ENCODE measurements at places on chromosomes 2 and 18.

DNA sequence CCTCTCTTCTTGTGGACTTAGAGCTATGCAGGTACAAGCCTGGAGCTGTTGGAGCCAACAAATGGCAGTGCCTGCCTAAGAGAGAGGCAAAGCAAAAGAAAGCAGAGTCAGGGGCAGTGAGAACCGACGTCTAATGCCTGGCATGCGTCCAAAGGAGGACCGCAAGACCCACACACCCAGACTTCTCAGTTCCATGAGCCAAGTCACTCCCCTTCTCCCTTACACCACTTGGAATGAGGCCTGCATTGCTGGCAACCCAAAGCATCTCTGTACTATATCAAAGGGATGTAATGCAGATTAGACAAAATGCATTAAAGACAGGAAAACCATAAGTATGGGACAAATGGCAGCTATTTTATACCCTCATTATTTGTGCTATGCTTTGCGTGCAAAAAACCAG is 49.9 kb upstream of the RNU4ATAC start:
- DNase-seq: no peak

DNA sequence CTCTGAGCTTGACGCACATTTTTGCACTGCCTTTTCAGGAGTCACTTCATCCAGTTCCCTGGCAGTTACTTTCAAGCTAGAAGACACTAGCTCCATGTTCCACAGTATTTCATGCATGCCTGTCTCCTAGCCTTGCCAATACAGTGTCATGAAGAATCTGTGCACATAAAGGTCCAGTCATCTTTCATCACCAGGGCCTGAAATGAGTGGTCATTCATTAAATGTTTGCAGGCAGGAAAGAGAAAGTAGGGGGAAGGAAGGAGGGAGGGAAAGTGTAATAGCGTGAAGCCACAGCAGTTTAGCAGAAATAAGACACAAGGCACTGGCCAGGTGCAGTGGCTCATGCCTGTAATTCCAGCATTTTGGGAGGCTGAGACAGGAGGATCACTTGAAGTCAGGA is 92.4 kb upstream of the COPS8 start:
- DNase-seq: no peak

DNA sequence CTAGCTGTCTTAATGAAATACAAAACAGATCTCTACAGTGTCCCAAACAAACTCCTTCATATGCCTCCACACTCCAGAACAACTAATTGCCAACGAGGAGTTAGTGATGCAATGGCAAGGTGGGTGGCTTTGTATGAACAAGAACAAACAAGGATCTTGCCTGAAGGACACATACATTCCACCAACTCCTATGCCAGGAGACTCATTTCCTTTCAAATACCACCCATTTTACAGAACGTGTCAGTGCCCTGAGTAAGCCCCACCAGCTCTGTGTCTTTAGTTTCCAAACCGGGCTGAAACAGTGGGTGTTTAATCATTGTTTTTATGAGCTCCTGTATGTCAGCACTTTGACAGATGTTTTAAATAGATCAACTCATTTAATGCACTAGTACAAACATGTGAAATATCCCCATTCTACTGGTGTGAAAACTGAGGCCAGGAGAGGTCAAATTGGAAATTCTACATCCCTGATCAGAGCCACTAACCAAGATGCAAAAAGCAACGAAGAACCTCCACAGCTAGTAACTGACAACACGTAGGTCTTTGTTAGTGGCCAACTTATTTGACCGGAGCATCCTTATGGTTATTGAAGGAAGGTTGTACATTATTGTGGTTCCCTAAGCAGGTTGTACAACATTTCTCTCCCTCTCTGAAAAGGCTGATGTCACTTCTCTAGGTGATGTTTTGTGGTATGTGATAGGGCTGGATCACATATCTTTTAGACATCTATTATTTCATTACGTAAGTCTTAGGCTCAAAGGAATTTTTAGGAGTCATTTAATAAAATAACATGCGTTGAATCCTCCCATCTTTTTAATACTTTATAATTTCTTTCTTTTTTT is 534.9 kb upstream of the TNP1 start:
- DNase-seq: no peak

DNA sequence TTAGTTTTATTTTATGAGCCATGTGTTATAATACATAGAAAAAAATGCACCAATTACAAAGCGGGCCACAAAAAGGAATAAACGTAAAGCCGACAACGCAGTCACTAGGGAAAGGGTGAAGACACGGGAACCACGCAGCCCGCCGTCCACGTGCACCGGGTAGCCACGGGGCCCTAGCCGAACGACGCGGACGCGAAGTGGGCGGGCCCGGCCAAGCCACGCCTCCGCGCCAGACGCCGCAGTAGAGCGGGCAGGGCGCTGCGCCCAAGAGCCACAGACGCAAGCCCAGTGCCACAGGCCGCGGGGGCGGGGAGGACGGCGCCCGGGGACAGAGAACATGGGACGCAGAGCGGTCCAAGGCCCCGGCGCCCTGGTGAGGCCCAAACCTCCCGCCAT is at the start of gene DUSP28:
Gene DUSP28, plus strand, starts transcription at position 274 of the 396 bp plus-strand sequence. CDS start 328 bp downstream, outside the sequence.
- DNase-seq: peak; percentile 76

DNA sequence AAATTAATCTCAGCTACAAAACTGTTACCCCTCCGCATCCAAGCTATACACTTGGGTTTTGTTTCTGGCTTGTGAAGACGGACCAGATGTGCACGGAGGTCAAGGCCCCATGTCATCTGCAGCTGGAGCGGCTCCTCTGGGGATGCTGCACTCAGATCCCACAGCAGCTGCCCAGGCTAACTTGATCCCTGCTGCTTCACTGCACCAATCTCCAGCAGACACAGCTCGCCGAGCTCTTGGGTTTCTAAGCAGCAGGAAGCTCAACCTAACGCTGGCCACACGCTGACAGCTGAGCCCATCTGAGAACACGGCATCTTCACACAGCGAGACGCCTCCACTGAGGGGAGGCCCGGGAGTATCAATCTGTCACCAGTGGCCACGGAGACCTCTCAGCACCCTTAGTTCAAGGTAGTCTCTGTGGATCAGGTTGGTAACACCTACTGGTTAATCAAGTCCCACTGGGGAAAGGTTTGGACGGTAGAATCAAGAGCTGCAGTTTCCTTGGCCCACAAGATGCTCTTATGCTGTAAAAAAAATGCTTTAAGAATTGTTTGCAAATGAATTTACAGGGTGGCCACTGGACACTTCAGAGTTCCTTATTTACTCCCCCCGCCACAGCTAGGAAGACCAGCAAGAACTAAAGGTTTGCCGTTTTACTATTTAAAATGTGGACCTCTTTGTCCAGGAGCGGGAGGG is 67.5 kb downstream of the EMILIN2 start:
- no peak for DNase-seq

DNA sequence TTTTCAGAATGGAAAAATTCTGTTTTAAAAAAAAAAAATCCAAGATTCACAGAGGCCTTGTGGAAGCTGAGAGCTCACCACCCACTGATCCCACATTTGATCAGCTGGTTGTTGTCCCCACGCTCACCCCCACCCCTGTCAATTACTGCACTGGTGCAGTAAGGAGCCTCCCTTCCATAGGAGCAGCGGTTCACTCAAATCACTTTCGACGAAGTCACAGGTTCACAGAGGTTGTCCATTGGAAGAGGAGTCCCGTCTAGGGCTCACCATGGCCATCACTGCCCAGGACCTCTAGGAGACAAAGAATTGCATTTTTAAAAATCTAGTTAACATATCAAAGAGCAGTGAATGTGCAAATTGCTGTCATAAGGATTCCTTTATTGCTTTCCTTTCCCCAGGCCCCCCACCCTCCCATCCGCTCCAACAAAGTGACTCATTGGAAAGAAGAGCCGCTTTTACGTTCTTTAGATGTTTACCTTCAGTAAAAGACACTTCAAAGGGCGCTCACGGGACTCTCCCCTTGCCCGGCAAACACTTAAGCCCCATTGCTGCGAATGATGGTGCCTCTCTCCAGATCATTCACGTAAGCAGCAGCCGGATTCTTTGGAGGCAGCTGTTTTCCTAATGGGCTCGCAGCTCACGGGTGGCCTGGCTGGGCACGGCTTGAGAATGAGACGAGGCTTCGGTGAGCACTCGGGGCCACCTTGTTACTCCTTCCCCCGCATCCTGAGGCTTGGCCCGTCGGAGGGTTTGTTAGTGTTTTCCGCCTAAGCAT is 165.5 kb upstream of the SALL3 start:
- DNase-seq: no peak

DNA sequence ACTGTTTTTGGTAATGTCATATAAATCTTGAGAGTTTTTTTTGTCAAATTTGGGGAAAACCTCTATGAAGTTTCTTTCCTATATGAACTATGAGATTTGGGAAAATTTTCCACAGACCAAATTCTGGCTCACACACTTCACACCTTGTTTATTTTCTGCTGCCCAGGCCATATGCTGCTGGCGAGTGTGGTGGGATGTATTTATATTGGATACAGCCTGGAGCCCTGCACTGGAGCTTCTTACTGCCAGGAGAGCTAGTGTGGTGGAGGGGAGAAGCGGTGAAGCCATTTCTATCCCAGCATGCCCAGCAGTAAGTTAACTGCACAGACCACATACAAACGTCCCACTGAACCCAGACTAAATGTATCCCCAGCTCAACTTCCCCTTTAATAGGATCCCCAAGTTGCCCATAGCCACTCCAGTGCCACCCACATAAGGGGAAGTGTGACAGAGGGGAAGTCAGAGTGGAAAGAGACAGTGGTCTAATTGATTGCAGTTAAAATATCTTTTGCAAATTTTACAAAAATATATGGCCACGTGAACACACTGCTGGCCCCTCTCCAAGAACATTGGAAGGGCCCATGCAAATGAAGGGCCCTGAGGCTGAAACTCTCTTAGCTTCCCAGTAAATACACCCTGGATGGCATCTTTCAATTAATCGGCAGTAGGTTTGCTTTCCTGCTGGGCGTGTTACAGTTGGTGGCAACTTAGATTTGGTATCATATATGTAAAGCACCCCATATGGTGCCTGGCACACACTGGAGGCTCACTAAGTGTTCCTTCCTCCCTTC is 146.6 kb upstream of the ITGA6 start:
- DNase-seq: no peak

- DNase-seq: no peak
Measured at GRCh38 chr18:79479761-79480161, 84.0 kb downstream of the NFATC1 start.

- no peak for DNase-seq
Measured at GRCh38 chr2:18614041-18614440, 24.7 kb upstream of the NT5C1B start.

DNA sequence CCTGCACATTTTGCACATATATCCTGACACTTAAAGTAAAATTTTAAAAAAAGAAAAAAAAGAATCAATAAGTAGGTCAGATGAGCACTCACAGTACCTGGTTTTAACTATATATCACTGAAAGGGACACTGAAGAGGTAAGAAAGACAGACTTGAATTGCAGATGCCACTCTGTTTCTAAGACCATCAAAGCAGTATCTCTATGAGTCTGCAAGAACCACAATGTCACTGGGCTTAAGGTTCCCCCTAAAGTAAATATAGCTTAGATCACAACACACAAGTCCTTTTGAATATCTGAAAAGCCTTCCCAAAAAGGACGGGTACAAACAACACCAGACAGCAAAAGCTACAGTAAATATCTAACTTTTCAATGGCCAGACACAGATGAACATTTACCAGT is 57.6 kb downstream of the CYTIP start:
- no peak for DNase-seq

GRCh38 chr18:79504034-79504433 is 108.3 kb downstream of the NFATC1 start:
- no peak for DNase-seq

DNA sequence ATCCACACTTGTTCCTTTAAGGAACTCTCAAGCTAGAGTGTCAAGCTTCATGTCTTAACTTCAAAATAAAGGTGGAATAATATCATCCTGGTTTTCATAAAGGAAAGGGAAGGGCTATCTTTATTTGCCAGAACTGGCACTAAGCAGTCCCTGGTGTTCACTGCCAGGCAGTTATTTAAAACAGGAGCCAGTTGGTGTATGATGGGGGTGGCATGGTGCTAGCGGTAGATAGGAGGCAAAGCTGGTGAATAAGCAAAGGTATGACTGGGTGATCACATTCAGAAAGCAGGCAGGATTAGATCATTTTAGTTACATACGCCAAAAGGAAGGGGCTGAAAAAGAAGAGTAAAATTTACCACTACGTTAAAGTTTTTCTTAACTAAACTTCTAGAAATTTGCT is 776.3 kb downstream of the BCL11A start:
- no peak for DNase-seq

GRCh38 chr2:217713395-217714286 is 289.2 kb downstream of the TNS1 start:
- DNase-seq: peak; percentile 32

DNA sequence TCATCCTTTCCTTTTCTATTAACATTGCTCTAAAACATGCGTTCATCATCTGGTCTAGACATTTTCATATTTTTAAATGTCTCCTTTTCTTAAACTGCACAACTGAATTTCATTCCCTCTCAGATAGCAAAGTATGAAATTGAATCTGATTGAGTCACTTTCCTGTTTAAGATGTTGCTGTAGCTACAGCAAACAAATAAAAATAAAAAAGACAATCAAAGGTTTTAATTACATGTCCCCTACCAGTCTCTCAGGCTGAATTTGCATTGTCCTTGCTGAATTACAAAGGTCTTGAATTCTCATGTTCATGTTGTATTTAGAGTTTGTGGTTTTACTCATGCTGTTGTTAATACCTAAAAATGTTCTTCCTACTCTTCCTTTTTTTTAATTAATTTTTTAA is 537.9 kb upstream of the LRATD1 start:
- no peak for DNase-seq

DNA sequence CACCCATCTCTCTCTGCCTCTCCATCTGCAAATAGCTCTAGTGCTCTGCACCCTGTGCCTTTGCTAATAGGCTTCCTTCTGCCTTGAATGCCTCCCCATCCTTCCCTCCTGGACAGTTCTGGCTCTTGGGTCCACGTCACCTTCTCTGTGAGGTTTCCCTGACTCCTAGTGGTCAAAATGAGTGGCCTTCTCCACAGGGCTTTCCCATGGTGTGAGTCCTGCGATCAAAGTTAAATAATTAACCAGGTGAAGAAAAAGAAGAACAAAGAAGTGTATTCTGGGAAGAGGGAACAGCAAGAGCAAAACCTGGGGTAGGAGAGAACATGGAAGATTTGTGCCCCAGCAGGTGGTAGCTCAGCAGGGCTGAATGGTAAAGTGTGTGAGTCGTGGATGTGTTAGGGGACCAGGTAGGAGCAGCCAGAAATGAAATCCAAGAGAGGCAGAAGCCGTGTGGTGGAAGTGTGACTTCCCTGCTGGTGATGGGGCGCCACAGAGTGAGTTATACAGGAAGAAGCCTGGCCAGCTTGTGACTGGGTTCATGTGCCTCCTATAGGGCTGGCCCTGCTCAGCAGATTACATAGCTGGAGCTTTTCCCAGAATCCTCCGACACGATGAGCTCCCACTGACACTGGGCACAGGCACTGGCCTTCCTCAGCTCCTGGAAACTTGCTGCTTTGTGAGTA is 93.8 kb upstream of the LDAH start:
- DNase-seq: no peak

GRCh38 chr2:15800495-15801329 is 139.6 kb upstream of the MYCN start:
- no peak for DNase-seq

DNA sequence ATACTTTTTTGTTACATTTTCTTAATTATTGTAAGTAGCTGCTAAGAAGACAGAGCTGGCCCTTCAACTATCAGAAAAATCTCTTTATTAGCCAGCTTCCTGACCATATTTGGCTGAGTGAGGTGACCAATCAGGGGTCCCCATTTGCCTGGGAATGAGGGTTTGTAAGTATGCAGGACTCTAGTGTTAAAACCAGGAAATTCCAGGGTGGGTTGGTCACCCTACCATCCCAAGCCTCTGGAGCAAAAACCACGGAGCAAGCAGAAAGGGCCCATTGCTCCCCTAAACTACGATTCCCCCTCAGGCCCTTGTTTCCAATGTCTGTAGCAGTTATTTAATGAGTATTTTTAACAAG is 165.6 kb upstream of the NCKAP5 start:
- DNase-seq: no peak

GRCh38 chr2:181281206-181281832 is 175.9 kb upstream of the ITGA4 start:
- no peak for DNase-seq
